ENCODE measurements at places on chromosomes 2 and 18.

DNA sequence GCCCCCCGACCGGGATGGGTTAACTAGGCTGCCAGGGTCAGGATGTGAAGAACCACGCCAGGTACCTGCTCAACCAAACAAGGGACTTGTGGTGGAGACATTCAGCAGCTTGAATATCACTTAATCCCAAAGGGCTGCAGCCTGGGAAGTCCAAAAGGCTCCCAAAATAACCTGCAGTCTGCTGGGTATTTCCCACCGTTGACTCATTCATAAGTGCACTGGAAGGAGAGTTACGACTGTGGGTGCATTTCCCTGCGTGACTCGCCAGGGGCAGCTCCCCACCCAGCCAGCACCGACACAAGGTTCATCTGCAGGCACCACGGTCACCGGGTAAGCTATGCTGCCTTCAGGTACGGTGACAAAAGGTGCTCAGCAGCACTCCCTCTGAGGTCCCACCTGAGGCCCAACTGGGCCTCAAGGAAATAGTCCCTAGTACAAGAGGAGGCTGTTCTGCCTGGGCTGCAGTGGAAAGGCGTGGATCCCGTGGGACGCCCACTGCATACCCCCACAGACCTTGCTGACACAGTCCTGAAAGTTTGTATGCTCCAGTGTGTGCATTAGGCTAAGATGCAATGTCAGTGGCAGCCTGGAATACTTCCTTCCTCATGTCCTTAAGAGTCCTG, 86.5 kb downstream of the UXS1 start:
- no peak for DNase-seq

DNA sequence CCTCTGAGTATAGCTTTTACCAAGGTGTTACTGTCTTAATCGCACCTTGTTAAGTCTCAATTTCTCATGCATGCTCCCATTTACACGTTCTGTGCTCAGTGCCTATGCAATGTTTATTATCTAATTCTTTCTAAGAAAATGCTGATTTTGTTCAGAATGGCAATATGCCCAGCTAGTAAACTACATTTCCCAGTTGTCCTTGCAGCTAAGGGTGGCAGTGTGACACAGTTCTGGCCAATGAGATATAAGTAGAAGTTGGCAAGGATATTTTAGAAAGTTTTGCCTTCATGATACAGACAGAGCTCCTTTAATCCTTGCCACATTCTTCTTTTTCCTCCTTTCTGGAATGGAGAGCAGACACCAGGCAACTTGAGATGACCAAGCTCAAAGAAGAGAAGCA, 45.3 kb downstream of the POLE4 start:
- DNase-seq: no peak

GRCh38 chr18:48621240-48621639, 82.4 kb downstream of the CTIF start:
- no peak for DNase-seq

DNA sequence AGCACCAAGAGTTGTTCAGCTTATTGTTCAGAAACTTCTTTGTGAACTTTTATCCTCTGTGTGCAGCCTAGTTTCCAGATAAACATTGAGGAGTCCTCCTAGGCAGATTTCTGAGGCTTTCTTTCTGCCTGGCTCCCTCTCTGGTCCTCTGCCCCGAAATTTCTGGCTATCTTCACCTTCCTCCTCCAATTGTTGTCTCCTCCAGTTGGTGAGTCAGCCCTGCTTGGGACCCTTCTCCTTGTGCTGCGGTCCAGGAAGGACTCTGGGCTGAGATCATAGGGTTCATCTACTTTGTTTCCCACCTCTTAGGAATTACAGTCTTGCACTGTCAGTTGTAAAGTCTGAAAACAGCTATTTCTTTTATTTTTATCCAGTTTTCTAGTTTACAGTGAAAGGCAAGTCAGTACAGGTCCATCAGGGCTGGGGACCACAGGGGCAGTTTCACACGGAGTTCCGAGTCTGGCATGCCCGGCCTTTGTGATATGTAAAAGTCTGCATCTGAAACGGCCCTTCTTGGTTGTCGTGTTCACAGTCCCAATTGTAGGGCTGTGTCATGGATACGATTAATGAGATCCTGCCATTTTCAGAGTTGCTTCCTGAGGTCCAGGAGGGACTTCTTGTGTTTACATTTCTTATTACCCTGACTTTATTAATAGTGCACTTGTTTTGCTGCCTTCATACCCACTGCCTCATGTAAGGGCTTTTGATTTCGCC, 100.8 kb downstream of the SMC6 start:
- peak; percentile 2 for DNase-seq

Measured in colonic mucosa (tissue), 4 donors.